KG1 (cell line): ENCODE measurements at places on chromosomes 12 and 14.

- DNase-seq: no peak
Measured at GRCh38 chr14:36279306-36280190, 40.9 kb downstream of the MBIP start.

DNA sequence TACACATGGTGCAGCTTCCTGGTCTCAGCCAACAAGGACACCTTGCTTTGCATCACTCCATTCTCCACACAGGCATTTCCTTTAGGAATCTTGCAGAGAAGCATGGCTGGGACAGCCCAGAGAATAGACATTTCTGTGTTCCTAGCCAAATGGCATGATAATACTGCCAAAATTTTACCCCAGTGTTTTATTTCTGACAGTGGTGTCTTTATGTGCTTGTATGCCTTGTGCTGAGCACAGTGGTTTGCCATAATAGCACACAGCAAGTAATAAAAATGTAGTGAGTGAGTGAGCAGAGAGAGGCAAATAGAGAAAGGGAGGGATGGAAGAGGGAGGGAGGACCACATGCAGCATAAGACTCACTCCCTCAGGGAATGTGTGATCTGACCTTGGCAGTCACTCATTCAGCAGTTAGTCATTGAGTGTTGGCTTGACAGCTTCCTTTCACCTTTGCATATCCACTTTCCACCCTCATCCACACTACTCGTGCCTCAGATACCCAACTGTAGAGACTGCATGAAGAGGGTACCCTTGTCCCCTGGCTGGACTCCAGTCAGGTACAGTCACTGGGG, 212.8 kb upstream of the CCDC196 start:
- no peak for DNase-seq

- peak; percentile 18 for DNase-seq
Measured at GRCh38 chr14:76782885-76783566, 21.8 kb downstream of the VASH1 start.

DNA sequence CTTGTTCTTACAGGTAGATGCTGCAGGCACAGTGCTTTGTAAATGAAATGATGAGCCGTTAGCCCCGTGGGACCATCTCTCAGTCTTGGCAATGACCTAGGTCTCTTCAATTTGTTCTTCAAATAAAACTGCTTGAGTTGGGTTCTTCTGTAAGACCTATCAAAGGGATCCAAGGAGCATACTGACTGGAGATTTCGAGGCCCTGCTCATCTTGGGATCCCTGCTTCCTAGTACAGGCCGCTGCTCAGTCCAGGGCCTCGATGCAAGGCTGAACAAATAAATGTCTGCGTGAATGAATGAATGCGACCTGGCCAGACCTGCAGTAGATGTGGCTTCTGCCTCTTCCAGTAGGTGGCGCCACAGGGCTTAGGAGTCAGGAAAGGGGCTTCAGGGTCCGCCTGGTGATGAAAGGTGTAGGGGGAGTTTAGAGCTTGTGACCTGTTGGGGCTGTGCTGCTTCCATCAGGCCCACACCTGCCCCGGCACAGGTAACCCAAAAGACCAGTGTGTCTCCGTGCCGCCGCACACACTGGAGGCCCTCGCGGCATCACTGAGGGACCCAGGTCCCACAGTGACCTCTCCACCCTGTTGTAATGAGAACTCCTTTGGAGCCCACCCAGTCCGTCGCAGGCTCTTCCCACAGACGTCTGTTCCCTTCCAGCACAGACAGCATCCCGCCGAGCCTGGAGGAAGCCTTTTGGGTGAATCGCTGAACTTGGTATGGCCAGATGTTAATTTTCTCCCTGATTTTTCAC, 4.4 kb downstream of the CACNA1C start:
- DNase-seq: peak; percentile 56

- DNase-seq: no peak
Measured at GRCh38 chr12:132308853-132309595, 20.4 kb downstream of the GALNT9 start.

GRCh38 chr14:101114726-101115515, 211.4 kb upstream of the RTL1 start:
- DNase-seq: no peak

DNA sequence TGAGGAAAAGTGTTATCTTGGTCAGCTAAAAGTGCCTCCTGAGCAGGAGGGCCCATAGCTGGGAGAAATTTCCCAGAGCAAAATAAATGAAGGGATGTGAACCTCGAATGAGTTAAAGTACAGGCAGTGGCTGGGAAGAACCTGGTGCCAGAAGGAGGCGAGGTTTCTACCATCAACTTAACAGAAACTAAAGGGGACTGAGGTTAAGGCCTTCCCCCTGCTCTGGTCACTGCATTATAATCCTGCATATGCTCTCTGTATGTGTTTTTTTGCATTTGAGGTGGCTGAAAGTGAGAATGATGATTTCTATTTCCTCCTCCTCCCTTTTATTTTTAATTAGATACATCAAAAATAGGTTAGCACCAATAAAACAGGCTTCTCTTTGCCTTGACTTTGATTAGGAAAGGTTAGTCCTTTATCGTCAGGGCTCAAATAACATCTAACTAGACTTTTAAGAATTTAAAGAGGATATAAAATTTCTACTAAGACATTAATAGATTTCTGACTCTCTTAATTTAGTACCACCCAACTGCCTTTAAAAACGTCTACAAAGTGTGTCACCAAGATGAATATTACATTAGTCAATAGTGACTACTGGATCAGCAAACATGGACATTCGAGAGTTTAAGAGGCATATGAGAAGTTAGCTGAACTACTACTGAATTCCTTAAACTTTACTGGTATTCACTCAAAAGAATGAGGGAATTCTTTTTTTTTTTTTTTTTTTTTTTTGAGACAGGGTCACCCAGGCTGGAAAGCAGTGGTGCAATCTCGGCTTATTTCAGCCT, 49.2 kb downstream of the GALNT4 start:
- DNase-seq: no peak

DNA sequence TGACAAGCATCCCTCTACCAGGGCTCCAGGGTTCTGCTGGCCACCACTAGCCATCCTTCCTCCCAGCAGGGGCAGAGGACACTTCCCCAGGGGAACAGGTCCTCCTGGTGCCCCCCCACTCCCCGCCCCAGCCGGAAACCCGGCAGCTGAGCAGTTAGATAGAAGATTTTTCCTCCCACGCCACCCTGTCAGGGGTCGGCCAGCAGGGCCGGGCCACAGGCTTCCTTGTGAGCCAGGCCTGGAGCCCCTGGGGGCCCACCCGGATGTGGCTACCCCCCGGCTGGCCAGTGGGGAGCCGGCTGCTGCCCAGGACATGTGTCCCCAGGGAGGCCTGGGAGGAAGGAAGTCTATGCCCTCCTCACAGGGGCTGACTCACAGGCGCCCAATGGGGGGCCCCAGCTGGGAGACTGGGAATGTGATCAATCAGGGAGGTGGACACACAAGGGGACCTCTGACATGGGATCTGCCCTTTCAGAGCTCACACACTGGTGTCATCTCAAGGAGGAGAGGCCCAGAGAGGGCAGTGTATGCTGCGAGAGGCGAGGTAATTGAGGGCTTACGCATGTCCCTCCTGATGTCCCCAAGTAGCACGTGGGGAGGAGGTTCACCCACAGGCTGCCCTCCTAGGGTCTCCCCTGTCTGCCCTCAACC, 4.2 kb downstream of the SH2B3 start:
- DNase-seq: no peak

DNA sequence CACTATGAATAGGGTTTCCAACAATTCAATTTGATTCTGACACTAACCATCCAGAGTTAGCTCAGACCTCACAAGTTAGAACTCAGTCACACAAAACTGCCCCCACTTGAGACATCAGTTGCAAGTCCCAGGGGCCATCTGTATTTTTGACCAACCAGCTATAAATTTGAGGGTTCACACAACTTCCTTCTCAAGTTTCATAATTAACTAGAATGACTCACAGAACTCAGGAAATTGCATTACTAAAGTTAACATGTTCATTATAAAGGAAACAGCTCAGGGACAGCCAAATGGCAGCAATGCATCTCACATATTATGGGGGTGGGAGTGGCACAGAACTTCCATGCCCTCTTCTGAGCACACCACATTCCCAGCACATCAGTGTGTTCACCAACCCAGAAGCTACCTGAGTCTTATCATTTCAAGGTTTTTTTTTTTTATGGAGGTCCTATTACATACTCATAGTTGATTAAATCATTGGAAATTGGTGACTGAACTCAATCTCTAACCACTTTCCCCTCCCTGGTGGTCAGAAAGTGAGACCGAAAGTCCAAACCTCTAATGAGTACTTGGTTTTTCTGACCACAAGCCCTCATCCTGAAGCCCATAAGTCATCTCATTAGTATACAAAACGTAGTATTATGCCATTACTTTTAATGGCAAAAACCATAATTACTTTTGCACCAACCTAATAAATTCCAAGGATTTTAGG, 1721.5 kb upstream of the SEL1L start:
- peak; percentile 57 for DNase-seq

DNA sequence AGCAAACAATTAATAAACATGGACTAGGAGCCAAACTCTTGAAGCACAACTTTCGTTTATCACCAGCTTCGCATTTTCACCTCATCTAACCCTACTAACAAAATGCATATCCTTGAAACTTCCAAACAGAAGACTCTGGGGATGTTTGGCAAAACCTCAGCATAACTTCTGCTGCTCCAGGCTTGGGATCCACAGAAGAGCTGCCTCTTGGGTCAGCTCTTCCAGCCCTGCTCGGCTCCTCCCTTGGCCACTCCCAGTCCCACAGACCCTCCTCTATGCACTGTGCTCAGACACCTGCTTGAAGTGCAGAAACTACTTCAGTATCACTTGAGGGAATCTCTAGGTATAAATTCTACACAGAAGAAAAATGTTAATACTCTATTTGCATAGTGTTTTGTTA, 110.0 kb upstream of the AMIGO2 start:
- no peak for DNase-seq

DNA sequence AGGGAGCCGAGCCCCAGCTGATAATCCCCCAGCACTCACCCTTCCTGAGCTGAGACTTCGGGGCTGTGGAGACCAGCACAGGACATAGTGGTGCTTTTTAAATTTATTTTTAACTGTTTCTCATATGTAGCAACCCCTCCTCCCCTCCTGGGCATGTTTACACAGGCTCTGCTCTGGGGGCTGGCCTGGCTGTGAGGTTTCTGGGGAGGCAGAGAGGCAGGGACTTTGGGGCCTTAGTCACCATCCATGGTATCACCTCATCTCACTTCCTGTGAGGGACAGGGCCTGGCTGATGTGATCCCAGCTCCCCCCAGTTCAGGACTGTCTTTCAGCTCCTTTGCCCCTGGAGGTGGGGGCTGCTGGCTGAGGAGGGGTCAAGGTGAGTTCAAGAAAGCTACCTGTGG, 20.4 kb downstream of the VASH1 start:
- no peak for DNase-seq

DNA sequence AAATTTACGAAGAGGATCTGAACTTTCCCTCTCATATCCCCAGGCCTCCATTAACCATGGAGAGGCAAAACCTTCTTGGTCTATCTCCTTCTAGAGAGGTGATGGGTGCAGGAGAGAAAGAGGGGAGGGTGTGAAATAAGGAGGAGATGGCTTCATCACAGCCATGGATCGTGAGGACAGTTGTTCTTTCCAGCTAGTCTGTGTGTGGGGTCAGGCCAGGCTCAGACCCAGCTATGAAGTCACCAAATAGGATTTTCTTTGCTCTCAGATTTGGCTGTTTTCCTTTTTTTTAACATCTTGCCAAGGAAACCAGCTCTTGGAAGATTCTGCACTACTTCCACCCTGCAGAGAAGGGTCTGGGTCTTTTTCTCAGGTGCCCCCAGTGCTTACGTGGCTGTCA, 64.9 kb upstream of the FAM181A start:
- no peak for DNase-seq

GRCh38 chr12:103640831-103641230, 53.8 kb downstream of the STAB2 start:
- no peak for DNase-seq

DNA sequence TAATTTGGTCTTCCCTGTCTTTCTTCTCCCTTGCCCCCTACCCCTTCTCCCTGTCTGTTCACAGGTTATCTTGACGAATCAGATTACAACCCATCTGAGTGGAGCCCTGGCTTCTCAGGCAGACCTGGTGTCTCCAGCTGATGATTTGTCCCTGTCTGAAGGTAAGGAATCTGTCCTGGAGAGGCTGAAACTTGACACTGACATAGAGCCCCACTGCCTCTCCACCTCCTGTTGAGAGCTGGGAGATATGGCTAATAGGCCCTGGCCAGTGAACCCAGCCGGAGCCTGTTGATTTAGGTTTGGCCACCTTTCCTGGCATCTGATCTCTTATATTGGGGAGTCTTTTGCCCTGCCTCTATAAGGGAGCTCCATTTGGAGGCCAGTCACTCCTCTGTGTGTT, 472.2 kb downstream of the RAD51B start:
- DNase-seq: no peak

GRCh38 chr12:106265116-106265515, 17.3 kb upstream of the CKAP4 start:
- no peak for DNase-seq

DNA sequence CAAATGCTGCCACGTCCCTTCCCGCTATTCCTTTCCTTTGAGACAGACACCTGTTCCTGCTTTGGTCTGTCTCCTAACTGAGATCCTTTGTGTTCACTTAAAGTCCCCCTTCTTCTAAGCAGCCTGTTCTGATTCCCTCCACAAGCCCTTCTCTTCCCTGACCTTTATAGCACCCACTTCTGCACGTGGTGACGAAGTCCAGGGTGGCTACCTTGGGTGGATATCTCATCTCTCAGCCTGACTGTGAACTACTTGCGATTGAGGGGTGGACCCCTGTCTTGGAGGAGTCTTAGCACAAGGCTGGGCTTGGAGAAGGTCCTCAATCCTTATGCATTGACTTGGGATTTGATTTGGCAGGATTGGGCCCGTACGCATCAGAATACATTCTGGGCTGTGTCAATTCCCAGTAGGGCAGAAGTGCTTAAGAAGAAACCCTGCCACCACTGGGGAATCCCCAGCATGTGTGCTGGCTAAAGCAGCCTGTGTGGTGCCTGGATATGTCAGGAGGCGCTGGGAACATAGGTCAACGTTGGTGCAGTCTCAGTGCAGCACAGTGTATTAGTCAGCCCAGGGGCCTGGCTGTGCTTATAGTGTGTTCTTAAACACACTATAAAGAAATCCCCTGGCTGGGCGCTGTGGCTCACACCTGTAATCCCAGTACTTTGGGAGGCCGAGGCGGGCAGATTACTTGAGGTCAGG, 23.6 kb downstream of the KRT80 start:
- no peak for DNase-seq

DNA sequence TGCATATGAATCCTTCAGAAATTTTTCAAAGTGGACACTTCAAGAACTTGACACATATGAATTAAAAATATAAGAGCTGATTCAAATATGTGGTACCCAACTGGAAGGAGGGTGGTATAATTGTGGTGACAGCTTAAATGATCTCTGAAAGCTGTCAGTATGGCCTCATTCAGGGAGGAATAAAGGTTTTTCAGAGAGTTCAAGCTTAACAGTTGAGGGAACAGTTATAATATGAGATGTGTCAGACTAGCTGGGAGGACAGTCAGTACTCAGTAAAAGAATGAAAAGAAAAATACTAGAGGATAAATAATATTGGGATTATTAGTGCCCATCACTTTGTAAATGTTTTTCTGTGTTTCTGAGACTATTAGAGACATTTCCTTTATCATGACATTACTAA, 277.5 kb downstream of the RASSF9 start:
- no peak for DNase-seq

GRCh38 chr14:52380294-52380693, 66.2 kb downstream of the PTGER2 start:
- no peak for DNase-seq
